Thymus (tissue), 14 donors: ENCODE measurements at places on chromosomes 1 and 21. TPM values are rescaled to one million over a fixed set of nuclear protein-coding genes. Genes with fewer than 3 reads are reported as not detected.

- H3K27me3 ChIP-seq: no peaks in the 10 kb centered on the region
- no peaks in the 10 kb centered on the region for H3K4me1 ChIP-seq
- DNase-seq: no peak
These were observed 18.0 kb downstream of the LPGAT1 start for GRCh38 chr1:211812584-211812983.

GRCh38 chr1:177589166-177589565 lies 380.7 kb downstream of the SEC16B start:
- no peak overlapping the region for H3K27ac ChIP-seq
- no peak overlapping the region for H3K4me3 ChIP-seq
- DNase-seq: no peak
- no peaks in the 10 kb centered on the region for H3K36me3 ChIP-seq
- H3K27me3 ChIP-seq: no peaks in the 10 kb centered on the region
- H3K4me1 ChIP-seq: no peaks in the 10 kb centered on the region

DNA sequence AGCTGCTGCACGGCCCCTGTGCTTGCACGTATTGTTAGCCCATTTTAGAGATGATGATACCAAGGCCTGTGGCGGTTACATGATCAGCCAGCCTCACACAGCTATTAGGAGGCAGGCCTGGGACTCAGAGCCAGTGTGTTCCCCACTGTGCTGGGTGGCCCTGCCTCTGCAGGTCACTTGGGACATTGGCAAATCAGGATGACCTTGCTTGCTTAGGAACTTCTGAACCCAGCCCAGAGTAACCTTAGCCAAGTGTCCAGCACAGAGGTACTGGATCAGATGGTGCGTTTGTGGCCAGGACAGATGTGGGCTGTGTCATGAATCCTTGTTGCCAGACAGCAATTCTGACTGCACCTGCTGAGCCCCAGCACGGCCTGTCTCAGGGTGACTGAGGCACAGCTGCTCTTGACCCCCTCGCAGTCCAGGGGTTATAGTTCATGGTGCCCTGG lies 28.1 kb downstream of the LDLRAP1 start:
- H3K4me1 ChIP-seq: peaks cover 2% of the 10 kb centered on the region
- H3K27ac ChIP-seq: no peak overlapping the region
- H3K36me3 ChIP-seq: no peaks in the 10 kb centered on the region
- no peaks in the 10 kb centered on the region for H3K27me3 ChIP-seq
- DNase-seq: no peak

DNA sequence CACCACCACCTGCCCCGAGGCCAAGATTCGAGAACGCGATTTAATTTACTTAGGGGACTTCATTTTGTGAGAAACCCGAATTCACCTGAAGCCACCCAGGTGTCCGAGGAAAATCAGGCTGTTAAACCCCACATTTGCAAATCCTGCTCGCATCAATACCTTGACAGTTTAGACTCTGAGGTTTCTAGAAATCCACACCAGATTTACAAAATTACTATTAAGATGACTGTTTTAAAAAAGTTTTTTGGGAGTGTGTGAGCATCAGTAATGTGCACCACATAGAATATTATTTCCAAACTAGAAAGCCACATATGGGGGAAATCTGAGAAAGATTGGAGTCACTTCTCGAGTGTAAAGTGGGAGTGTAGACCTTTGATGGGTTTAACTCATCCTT lies 685 bp downstream of the RIMKLA start:
- H3K36me3 ChIP-seq: no peaks in the 10 kb centered on the region
- peaks cover 5% of the 10 kb centered on the region for H3K4me1 ChIP-seq
- H3K27me3 ChIP-seq: peaks cover 63% of the 10 kb centered on the region
- DNase-seq: no peak

DNA sequence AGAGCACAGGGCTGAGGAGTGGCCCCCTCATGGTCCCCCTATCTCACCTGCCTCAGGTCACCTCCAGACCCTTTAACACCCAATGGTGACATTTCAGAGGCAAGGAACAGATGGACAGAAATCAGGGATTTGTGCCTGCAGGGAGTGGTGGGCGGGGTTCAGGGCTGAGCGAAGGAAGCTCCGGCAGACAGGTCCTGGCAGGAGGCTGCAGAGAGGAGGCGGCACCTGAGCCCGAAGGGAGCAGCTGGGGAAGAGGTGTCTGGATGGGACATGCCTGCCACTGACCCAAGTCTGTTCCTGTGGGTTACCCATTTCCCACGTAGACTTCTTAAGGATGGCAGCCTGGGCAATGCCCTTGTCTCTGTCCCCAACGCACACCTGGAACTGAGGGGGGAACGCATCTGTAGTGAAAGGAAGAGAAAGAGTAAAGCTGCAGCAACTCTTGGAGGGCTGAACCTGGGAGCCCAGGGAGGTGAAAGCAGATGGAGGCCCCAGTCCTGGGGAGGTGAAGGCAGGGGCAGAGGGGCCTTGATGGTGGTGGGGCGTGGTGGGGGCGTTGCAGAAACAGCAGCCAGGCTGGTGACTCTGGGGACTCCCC lies 61.6 kb upstream of the ADARB1 start:
- peak overlapping the region; percentile 60 for H3K27ac ChIP-seq
- H3K4me1 ChIP-seq: peaks cover 9% of the 10 kb centered on the region
- no peak overlapping the region for H3K4me3 ChIP-seq
- H3K36me3 ChIP-seq: no peaks in the 10 kb centered on the region
- peaks cover 18% of the 10 kb centered on the region for H3K27me3 ChIP-seq

- no peak overlapping the region for H3K27ac ChIP-seq
- no peaks in the 10 kb centered on the region for H3K27me3 ChIP-seq
- H3K4me1 ChIP-seq: peaks cover 57% of the 10 kb centered on the region
- H3K36me3 ChIP-seq: no peaks in the 10 kb centered on the region
- no peak overlapping the region for H3K4me3 ChIP-seq
- DNase-seq: peak; percentile 79
These were observed 160.6 kb upstream of the USP24 start for GRCh38 chr1:55375617-55376258.

DNA sequence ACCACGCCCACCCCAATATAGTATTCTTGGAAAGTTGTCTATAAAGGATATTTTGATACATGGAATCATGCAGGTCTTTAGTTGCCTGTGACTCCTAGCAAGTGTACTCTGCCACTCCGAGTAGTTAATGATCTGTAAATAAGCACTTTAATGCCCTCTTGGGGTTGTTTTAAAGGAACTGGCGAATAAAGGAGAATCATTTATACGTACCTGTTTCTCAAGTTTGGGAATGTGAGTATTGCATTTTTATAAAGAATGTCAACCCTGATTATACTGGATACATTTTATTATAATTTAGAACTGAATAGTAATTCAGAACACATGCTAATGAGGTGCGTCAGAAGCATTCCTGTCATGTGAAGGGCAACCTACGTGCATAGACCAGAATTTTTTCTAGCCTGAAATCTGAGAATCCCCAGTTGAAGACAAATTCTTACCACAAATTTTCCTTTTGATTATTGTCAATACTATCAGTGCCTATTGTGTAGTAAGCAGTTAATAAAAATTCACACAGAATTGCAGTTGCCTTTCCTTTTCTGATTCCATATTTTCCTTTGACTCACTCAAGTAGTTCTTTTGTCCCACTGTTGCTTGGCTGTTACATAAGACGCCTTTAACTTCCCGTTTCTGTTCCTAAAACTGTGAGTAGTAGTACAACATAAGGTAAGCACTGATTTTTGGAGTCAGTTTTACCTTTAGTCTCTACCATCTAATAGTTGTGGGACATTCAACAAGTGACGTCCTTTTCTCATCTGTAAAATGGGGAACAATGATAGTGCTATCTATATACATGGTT lies 5.1 kb downstream of the AHCYL1 start:
- H3K4me1 ChIP-seq: peaks cover 14% of the 10 kb centered on the region
- no peak overlapping the region for H3K4me3 ChIP-seq
- no peaks in the 10 kb centered on the region for H3K27me3 ChIP-seq
- H3K27ac ChIP-seq: no peak overlapping the region

GRCh38 chr1:204651843-204652421 lies 33.6 kb downstream of the LRRN2 start:
- no peaks in the 10 kb centered on the region for H3K36me3 ChIP-seq
- no peaks in the 10 kb centered on the region for H3K27me3 ChIP-seq
- H3K4me3 ChIP-seq: no peak overlapping the region
- peak; percentile 43 for DNase-seq

- H3K4me3 ChIP-seq: no peak overlapping the region
- DNase-seq: no peak
- no peaks in the 10 kb centered on the region for H3K36me3 ChIP-seq
- H3K27me3 ChIP-seq: no peaks in the 10 kb centered on the region
- no peaks in the 10 kb centered on the region for H3K4me1 ChIP-seq
- H3K27ac ChIP-seq: no peak overlapping the region
These were observed 67.2 kb downstream of the BACE2 start for GRCh38 chr21:41235201-41235600.

DNA sequence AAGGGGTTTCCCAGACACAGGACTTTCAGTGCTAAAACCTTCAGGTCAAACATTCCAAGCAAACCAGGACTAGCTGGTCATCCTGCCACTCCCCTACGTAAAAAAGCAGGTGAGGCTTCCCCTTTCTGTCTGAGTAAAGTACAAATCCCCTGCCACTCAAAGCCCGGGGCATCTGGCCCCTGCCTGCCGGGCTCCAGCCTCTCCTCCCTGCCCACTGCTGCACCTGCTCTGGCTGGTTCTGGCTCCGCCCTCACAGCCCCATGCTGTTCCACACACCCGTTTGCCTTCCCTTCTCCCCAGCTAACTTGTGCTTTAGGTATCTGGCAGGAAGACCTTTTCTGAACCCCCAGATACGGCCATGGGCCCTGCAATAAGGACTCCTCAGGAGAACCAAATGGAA lies 23.3 kb upstream of the S100A7 start:
- H3K4me3 ChIP-seq: no peak overlapping the region
- H3K36me3 ChIP-seq: no peaks in the 10 kb centered on the region
- peaks cover 2% of the 10 kb centered on the region for H3K27me3 ChIP-seq
- H3K27ac ChIP-seq: no peak overlapping the region
- no peak for DNase-seq

DNA sequence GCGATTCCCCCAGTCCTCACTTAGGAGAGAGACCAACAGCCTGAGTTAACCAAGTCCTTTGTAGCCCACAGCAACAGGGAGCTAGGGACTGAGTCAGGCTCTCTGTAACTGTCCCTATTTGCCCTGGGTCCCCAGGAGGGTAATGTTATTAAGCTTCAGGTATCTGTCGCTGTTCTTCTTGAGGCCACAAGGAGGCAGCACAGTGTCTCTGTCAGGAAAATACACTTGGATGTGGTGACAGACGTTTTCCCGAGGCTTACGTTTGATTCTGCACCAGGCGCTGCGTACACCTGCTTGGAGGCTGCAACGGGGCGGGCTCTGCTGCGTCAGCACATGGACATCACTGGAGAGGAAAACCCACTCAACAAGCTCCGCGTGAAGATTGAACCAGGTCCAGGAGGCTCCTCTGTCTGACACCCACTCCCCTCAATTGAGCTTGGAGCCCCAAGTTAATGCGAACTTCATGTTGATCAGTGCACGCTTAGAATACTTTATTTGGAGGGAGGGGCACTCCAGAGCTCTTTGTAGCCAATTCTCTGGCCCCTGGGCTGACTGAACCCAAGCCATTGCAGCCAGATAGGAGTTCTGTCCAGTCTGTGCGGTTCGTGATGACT lies 10.7 kb upstream of the ELF3 start:
- DNase-seq: peak; percentile 42
- H3K4me1 ChIP-seq: no peaks in the 10 kb centered on the region
- H3K36me3 ChIP-seq: peaks cover 51% of the 10 kb centered on the region

GRCh38 chr1:208090388-208091301 lies 153.5 kb downstream of the PLXNA2 start:
- no peaks in the 10 kb centered on the region for H3K27me3 ChIP-seq
- no peak overlapping the region for H3K4me3 ChIP-seq
- peak overlapping the region; percentile 81 for H3K27ac ChIP-seq

DNA sequence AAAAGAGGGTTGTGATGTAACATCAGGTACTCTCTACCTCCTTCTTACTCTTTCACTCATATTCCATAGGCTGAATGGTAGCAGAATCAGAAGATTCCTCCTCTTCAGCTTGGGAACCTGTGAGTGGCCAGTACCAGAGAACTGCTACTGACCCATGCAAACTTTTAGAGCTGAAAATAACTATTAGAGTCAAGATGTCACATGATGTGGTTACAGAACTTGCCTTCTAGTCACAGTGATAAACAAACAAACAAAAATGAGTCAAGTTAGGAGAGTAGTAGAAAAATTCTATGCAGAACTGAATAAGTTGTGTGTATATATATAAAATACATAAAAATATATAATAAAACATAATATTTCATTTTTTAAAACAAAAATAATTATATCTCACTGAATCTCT lies 47.6 kb upstream of the RGS1 start:
- no peak for DNase-seq
- H3K27ac ChIP-seq: no peak overlapping the region
- H3K36me3 ChIP-seq: no peaks in the 10 kb centered on the region
- H3K4me3 ChIP-seq: no peak overlapping the region
- H3K27me3 ChIP-seq: no peaks in the 10 kb centered on the region

- no peak for DNase-seq
- H3K36me3 ChIP-seq: no peaks in the 10 kb centered on the region
- H3K4me3 ChIP-seq: no peak overlapping the region
- H3K4me1 ChIP-seq: no peaks in the 10 kb centered on the region
- H3K27ac ChIP-seq: no peak overlapping the region
- H3K27me3 ChIP-seq: no peaks in the 10 kb centered on the region
These were observed 148.6 kb upstream of the HMGB4 start for GRCh38 chr1:33715195-33715811.

DNA sequence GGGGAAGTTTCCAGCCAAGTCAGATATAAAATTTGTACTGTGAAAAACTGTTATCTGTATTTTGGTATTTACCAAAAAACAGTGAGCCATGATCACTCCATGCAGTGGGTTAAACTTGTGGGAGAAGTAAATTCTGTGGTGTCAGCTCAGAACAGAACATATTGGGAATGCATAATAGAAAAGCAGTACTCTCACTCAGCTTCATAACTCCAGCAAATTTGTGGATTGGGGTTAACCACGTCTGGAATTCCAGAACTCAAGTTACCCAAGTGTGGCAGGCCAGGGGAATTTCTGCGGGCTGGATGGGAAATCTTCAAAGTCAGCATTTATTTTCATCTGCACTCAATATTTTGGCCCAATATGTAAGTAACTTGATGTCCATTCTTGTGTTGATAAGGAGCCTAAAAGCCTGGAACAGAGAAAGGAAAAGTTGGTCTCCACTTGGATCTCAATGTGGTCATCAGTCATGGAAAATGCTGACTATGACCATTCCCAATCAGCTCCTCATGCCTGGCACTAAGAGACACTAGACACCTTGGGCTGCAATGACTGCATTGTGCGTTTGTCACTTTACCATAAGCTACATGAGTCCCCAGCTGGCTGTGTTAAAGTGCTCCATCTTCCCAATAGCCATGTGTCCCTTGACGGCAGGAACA lies 39.1 kb upstream of the ENAH start:
- H3K27ac ChIP-seq: no peak overlapping the region
- H3K4me1 ChIP-seq: no peaks in the 10 kb centered on the region
- no peak for DNase-seq

The TMEM269 gene
- 0.05 TPM for total RNA-seq

The SLC22A15 gene
- total RNA-seq: 0.52 TPM

The RSRP1 gene
- 126 TPM for total RNA-seq

The LGR6 gene
- total RNA-seq: 0.05 TPM

The RWDD3 gene
- 35.4 TPM for total RNA-seq

The ADAMTSL4 gene
- 0.80 TPM for total RNA-seq
